Daoy (cell line): ENCODE measurements at places on chromosomes 4 and X. TPM values are rescaled to one million over a fixed set of nuclear protein-coding genes. Genes with fewer than 3 reads are reported as not detected.

DNA sequence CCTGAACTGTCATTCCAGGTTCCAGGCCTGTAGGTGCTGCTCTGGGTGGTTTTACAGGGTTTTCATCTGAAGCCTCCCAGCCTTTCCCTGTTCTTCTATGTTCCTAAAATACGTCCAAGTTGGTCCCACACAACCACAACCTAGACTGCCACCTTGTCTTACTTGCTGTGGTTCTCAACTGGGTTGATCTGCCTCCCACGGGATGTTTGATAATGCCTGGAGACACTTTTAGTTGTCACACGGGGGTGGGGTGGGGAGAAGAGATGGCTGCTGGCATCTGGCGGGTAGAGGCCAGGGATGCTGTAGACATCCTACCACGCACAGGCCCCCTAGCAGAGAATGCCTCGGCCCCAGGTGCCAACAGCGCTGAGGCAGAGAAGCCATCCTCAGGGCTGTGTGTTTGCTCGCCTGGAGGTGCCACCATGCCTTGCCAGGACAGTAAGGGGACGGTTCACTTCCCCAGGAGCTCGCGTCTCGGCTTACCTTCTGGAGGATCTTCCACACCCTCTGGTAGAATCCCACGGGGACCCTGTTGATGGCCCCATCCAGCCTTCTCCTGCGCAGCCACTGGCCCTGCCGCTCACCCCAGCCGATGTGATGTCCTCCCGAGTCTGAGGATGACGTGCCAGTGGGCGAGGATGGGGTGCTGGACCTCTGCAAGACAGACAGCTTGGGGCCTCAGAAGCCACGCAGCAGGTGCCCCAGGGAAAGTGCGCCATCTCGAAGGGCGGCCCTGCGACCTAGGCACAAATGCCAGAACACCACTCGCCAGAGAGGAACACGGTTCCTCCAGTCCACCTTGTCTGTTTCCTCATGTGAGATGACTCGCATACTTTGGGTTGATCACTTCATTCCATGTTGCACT is 87.0 kb downstream of the PHKA2 start:
- no peak for DNase-seq

DNA sequence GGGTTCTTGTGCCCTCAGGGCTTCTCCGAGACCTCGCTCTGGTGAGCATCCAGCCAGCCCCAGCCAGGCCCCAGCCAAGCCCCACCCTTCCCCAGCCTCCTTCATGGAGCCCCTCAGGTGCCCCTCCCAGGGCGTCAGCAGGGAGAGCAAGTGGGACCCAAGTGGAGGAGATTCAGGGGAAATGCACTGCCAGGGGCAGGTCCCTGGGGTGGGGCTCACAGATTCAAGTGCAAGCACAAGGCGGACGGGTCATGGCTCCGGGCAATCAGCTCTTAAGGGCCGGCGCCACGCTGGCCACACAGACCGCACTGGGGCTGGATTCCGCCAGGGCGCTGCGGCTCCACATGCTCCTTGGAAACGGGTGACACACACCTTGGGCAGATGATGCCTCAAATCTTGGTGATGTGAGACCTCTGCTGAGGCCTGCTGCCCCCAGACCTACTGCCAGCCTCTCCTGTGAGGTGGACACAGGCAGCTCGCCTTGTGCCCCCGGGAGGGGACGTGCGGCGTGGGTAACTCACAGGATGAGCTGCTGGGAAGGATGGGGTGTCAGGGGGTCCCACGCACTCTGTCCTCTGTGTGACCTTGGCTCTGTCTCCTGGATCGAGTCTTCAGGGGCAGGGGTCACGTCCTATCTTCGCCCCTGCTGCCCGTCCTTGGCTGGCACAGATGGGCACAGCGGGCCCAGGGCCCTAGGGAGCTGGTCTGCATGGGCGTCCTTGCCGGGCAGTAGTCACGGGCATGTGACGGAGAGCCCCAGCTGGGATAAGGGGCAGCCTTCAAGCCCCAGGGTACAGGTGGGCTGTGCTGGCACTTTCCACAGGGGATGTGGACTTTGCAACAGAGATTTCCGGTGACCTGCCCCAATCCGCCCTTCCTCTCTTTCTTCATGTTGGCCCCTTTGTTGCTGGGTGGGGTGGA is 17.1 kb downstream of the NAT8L start:
- DNase-seq, result peak; percentile 1

Gene CLDN34
- not detected in 2 replicates for total RNA-seq

Gene UGT2B15
- not detected in 2 replicates for total RNA-seq

Gene SFRP2
- total RNA-seq, result not detected in 2 replicates

Gene ASB5
- 0.57 and 0.65 TPM in 2 replicates for total RNA-seq
